Right cardiac atrium (tissue), 5 donors: ENCODE measurements at places on chromosomes 2 and 18. TPM values are rescaled to one million over a fixed set of nuclear protein-coding genes. Genes with fewer than 3 reads are reported as not detected.

DNA sequence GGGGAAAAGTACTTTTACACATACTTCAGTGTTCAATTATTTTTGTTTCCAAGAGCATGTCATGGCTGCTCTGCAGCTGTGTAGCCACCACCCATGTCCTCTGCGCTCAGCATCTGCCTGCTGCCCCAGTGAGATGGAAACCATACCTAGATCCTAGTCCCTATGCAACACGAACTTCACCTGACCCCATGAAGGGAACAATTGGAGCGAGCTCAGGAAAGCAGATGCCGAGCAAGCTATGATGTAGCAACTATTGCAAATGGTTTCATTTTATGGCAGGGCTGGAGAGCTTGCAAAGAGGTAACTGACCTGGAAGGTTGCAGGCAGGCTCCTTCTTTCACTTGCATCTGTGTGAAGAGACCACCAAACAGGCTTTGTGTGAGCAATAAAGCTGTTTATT, 1.3 kb upstream of the CCDC141 start:
- no peak for DNase-seq

GRCh38 chr2:234670806-234671205, 173.9 kb upstream of the ARL4C start:
- DNase-seq: no peak

GRCh38 chr2:203510256-203510940, 24.7 kb downstream of the RAPH1 start:
- DNase-seq: no peak

GRCh38 chr2:217899231-217900009, 103.4 kb downstream of the TNS1 start:
- DNase-seq: peak; percentile 80

The EFHD1 gene
- 10.8 TPM for total RNA-seq

The CROCC2 gene
- not detected for total RNA-seq

- DNase-seq: no peak
Observed at GRCh38 chr18:45687621-45688020, 36.4 kb upstream of the SLC14A1 start.
